ENCODE measurements at places on chromosomes 5 and 9.

GRCh38 chr5:31663519-31663918, 24.6 kb downstream of the PDZD2 start:
- no peak for DNase-seq

- no peak for DNase-seq
Observed at GRCh38 chr5:68683632-68684036, 410.2 kb upstream of the SLC30A5 start.

- no peak for DNase-seq
Observed at GRCh38 chr5:159518371-159518770, 188.1 kb upstream of the IL12B start.

GRCh38 chr9:121169094-121169601, 32.5 kb downstream of the RAB14 start:
- DNase-seq = no peak

DNA sequence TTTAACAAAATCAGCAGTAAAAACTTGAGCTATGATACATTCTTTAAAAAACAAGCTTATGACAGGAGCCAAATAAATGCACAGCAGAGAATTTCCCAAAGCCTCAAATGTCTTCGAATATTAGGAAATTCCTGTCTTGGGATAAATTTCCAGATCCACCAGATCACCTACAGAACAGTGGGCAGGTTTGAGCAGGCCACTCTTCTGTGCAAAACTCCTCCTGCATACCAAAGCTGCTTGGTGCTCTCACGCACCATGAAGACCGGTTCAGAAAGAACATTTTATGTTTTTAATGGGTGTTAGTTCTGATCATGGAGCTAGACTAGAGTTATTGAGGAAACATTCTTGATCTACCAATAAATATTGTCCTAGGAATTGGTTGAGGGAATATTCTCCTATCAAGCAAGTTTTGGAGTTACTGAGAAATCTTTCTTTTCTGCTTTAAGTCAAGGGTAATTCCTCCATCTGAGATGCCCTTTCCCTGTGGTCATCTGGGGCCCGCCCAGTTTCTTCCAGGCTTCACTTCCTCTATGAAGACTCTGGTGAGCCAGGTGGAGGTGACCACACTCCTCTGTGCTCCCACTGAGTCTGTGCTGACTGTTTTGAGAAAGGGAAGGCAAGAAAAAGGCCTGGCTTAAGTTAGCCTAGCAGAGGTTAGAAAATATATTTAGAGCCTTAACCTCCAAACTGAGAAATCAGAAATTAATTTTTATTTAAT, 17.9 kb downstream of the TNFSF15 start:
- DNase-seq = no peak

All from activated CD8-positive, alpha-beta memory T cell treated with anti-CD3 and anti-CD28 coated beads, Interleukin-2, amount 50 U/mL, for 4 hours (primary cell).